ENCODE measurements at places on chromosomes 6 and 20.

GRCh38 chr6:153208706-153209105, 77.6 kb upstream of the RGS17 start:
- no peak for DNase-seq

DNA sequence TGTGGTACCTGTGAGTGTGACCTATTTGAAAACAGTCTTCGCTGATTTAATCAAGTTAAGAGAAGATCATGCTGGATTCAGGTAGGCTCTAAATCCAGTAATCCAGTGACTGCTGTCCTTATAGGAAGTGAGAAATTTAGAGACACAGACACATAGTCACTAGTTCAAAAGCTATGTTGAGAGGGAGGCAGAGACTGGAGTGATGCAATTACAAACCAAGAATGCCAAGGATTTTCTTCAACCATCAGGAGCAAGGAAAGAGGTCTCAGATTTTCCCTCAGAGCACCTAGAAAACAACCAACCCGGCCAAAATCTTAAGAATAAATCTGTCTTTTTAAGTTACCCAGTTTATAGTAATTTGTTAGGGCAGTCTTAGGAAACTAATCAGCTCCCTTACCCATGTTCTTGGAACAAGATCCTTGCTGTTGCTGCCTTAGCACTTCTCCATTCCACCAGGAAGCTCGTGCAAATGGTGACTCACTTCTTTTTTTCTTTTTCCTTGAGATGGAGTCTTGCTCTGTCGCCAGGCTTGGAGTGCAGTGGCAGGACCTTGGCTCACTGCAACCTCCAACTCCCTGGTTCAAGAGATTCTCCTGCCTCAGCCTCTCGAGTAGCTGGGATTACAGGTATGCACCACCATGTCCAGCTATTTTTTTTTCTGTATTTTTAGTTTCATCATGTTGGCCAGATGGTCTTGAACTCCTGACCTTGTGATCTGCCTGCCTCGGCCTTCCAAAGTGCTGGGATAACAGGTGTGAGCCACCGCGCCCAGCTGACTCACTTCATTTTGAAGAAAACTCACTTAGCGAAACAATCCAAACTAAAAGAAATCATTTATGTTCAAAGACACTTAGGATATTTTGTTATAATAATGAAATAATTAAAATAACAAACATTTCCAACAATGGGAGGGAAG, 34.4 kb upstream of the ZNF184 start:
- DNase-seq = no peak

GRCh38 chr6:156996265-156996664, 219.1 kb downstream of the ARID1B start:
- no peak for DNase-seq

GRCh38 chr20:40896814-40897700, 131.6 kb upstream of the TOP1 start:
- no peak for DNase-seq

DNA sequence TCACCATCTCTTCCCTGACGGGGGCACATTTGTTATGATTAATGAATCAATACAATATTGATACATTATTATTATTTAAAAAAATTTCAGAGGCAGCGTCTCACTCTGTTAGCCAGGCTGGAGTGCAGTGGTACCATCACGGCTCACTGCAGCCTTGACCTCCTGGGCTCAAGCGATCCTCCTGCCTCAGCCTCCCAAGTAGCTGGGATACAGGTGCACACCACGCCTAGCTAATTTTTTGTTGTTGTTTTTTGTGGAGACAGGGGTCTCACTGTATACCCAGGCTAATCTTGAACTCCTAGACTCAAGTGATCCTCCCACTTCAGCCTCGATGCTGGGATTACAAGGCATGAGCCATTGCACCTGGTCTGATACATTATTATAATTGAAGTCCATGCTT, 4.9 kb upstream of the SRC start:
- DNase-seq = no peak

- DNase-seq = no peak
Measured at GRCh38 chr6:119119989-119120388, 41.5 kb upstream of the FAM184A start.
